Right ventricle myocardium superior (tissue), 1 donor: ENCODE measurements at places on chromosomes 16 and 17.

DNA sequence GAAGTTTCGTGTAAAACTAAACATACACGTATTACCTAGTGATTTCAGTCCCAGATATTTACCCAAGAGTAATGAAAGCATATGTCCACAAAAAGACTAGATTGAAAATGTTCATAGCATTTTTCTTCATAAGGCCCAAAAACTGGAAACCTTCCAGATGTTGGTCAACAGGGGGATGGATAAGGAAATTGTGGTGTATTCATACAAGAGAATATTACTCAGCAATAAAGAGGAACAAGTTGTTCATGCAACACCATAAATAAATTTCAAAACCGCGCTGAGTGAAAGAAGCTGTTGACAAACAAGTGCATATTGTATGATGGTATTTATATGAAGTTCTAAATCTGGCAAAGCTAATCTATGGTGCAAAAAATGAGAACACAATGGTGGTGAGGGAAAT, 54.1 kb upstream of the NFAT5 start:
- no peak for DNase-seq

GRCh38 chr17:75610103-75610984, 22.7 kb downstream of the MYO15B start:
- DNase-seq: no peak

DNA sequence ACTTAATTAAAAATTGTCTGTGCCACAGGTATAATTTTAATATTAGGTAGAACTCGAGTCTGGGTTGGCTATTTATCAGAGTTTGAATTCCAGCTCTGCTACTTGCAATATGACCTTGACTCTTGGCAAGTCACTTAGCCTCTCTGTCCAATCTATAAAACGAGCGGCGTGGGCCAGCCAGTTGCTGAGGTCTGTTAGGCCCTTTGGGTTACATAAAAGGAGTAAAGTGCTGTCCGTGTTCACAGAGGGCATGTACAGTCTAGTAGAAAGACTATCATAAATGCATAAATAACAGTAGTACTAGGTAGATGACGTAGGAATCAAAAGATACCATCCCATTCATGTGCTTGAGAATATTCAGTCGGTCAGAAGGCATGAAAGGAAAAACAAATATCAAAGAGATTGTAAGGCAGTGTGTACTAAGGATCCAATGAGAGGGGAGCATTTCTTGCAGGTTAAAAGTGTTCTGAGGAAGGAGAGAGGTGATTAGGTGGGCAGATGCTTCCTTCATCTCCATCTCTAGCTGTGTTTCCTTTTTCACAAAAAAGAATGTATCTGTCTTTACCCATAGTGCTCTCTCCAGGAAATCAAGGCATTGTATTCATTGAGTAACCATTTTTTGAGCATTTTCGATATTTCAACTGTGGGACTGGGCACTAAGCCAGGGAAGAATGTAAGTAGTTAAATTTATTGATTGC, 2.4 kb downstream of the TNRC6A start:
- DNase-seq: peak; percentile 80

GRCh38 chr16:76529120-76529519, 251.9 kb downstream of the CNTNAP4 start:
- DNase-seq: no peak

DNA sequence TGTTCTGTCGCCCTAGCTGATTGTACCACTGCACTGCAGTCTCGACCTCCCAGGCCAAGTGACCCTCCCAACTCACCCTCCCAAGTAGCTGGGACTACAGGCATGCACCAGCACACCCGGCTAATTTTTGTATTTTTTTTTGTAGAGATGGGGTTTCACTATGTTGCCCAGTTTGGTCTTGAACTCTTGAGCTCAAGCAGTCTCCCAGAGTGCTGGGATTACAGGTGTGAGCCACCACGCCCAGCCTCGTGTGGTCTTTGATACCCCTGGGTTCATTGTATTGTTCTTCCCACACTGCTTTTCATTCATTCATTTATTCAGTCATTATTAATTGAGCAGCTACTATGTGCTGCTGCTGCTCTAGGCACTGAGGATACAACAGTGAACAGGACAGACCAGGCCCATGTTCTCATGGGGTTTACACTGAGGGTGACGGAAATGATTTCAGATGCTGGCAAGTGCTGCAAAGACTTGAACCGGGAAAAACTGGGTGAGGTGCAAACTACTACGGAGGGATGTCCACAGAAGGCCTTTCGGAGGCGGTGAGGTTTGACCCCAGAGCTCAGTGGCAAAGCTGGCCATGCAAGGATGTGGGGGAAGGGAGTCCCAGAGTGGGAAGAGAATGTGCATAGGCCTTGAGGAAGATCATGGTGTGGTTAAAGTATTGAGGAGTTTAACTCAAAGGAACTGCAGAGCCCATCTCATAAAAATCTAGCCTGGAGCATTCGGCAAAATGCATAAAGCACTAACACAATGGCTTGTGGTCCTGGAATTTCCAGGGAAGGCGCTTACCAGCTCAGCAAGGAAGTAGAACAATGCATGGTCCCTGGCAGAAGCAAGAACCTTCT, 10.9 kb downstream of the ABCC1 start:
- DNase-seq: no peak

DNA sequence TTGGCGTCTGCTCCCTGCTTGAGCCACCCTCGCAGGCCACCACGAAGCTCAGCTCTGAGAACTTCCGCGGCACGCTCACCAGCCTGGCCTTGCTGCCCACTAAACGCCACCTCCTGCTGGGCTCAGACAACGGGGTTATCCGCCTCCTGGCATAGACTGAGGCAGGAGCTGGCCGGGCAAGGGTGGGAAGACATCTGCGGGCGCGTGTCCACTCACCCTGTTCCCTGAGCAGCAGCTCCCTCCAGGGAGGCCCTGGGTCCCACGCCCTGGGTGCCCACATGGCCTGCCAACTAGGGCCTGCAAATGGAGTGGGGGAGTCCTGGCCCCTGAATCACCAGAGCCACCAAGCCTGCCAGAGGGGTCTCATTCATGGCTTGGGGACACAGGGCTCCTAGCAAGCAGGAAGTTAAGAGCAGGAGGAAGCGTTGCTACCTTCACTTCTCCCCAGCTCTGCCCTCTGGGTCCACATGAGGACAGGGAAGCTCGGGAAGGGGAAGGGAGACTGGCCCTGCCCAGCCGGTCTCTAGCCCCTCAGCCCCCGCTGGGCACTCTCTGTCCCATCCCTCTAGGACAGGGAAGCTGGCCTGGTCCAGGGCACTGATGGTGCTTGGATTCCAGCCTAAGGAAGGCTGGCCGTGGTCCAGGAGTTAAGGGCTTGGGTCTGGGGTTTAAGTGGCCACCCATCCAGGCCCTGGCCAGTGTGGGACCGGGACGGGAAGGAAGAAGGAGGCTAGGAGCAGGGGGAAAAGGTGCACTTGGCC, 5.0 kb upstream of the SERPINF2 start:
- DNase-seq: no peak

GRCh38 chr17:59139939-59140338, 15.0 kb downstream of the SKA2 start:
- DNase-seq: no peak

DNA sequence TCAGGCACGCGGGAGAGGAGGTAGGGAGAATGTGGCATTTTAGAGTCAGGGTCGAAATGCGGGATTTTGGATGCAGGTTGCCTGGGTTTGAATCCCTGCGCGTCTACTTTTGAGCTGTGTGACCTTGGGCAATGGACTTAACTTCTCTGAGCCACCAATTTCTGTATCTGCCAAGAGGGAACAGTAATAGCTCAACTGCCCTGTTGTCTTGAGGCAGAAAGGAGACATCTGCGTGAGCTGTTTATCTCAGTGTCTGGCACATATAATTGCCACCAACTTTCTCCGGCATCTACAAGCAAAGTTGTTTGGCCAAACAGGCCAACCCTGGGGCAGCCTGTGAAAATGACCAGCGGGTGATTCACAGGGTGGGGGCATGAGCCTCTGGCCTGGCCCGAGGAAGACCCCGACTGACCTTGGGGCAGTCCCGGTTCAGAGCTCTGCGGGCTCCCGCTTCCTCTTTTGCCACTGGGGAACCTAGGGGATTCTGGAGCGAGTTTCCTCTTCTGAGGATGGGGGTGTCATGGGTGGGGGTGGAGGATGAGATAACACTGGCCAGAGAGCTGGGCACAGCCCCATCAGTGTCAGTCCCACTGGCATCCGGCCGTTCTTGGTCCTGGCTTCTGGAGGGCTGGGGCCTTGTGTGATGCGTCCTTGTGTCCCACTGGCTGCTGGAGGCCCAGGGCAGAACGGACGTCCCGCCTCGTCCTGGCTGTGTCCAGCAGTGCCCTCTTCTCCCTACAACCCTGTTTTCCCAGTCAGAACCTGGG, 1.3 kb downstream of the SNN start:
- peak; percentile 74 for DNase-seq

GRCh38 chr17:81424151-81425017, 29.1 kb downstream of the BAHCC1 start:
- DNase-seq: no peak

DNA sequence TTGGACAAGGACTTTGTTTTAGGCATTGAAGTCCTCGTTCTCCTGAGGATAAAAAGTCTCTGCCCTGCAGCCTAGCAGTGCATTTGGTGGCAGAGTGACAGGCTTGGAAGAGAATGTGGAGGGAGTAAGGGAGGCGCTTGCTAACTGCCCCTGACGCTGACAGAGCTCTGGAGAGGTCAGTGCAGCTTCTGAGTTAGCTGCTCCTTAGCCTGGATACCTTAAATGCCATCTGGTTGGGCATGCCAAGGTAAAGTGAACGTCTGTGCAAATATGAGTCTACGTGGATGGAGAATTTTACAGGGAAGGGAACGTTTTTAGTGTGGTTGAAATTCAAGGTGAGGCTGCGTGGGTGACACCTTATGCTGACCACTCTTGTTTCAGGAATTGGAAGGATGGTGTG, 44.4 kb downstream of the SEC14L1 start:
- DNase-seq: no peak

- DNase-seq: no peak
These were observed 365.9 kb upstream of the ERCC4 start for GRCh38 chr16:13554005-13554404.

GRCh38 chr16:2516391-2517240, 2.9 kb downstream of the ATP6V0C start:
- peak; percentile 67 for DNase-seq

- DNase-seq: no peak
These were observed 3.4 kb upstream of the GHDC start for GRCh38 chr17:42197564-42198156.

DNA sequence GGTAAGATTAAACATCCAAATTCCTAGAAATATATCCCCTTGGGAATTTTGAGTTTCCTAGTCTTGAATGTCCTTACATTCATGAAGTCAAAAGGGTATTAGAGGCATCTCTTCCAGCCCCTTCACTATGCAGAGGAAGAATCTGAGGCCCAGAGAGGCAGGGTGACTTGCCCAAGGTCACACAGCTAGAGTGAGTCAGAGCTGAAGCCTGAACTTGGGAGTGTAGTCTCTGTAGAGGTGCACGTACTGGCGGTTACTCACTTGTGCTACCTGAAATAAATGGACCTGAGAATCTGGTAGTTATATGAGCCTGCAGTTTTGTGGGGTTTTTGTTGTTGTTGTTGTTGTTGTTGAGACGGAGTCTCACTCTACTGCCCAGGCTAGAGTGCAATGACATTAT, 164.0 kb downstream of the XYLT1 start:
- no peak for DNase-seq

DNA sequence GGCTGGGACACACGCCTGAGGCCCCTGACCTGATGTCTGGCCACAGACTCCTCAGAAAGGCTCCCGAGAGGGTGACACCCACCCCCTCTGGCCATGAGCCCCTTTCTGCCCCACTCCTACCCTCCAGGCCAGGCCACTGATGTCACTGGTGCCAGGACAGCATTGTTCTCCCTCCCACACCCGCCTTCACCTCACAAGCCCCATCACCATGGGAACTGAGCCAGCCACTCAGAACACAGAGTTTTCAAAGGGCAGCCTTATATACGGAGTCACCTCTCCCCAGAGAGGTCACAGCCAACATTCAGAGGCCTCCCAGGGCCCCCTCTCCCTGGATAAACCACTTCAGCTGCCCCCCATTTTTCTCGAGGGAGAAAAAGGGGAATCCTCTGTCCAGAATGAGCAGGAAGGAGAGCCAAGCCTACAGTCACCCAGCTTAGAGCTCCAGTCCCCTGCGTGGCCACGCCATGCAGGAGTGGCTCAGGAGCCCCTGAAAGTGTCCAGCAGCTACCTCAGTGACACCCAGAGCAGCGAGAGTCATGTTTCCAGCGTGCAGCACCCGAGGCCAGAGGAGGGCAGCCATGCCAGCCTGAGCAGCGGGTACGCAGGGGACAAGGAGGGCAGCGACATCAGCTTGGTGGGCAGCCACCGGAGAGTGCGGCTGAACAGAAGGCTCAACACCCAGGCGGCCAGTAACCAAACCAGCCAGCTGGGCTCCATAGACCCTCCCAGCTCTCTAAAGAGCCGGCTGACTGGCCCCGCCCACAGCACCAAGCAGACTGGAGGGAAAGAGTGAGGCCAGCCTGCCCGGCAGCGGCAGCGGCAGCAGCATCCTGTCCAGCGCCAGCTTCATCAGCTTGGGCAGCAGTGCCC, at the start of gene C16orf82:
Gene C16orf82, plus strand, starts transcription at position 260 of the 870 bp plus-strand sequence.
- peak; percentile 47 for DNase-seq

GRCh38 chr17:75601057-75601987, 13.7 kb downstream of the MYO15B start:
- peak; percentile 72 for DNase-seq

DNA sequence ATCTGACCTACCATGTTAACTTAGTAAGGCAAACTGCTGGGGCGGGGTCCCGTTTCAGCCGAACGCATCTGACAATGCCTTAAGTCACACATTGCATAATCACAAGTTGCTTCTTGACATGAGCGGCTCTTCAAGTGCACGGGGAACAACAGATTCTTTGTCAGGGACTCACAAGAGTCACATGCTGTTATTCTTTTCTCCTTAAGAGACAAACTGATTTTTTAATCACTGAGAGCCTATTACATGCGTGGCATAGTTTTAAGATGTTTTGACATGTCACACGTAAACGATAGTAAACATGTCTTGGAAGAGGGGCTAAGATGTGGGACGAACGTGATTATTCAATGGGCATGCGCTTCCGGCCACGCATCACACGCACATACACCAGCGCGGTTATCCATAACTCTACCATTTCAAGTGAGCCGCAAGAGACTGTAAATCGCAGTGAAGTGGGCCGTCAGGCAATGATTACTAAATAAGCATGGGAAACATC, 63.4 kb downstream of the ADCY9 start:
- DNase-seq: peak; percentile 70

DNA sequence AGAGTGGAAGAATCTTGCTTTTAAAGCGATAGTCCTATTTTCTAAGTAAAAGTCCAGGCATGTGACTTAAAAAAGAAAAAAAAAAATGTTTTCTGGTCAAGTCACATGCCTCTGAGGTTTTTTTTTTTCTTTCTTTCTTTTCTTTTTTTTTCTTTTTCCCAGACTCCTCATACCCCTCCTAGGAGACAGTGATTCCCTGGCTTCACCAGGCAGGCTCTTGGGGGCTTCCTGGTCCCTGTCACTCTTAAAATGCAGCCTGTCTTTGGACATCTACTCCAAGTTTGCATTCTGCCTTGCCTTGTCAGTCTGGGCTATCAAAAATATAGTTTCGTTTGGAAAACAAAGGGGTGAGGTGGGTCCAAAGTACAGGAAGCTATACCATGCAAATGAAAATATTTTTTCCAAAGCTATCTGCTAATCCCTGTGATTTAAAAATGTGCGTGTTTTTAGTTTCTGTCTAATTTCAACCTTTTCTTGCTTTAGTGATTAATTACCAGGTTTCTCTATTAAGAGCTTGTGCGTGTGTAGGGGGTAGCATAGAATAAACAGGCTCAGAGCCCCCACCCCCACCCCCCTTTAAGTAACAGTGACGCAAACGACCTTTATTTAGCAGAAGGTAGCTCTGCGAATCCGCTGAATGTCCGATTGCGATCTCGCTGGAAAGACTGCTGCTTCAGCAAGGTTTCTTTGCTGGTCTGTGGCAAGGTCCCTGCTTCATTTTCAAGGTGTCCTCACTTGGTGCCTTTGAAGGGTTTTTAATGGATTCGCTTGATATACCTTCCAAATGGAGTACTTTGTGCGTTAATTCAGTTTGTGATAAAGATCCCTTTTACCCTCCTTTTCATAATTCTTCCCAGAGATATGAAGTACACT, 510.2 kb downstream of the WWOX start:
- DNase-seq: no peak
